ENCODE measurements at places on chromosomes 6 and 20. TPM values are rescaled to one million over a fixed set of nuclear protein-coding genes. Genes with fewer than 3 reads are reported as not detected.

Gene NOTCH4
- polyA plus RNA-seq, result 0.37 TPM

Gene BPIFA1
- not detected for polyA plus RNA-seq

Gene KHDRBS2
- polyA plus RNA-seq, result not detected

Gene UBD
- polyA plus RNA-seq, result not detected

Gene DSP
- 3.6 TPM for polyA plus RNA-seq

Gene C6orf141
- polyA plus RNA-seq, result not detected

Gene ZSCAN31
- 5.0 TPM for polyA plus RNA-seq

Gene DACT2
- polyA plus RNA-seq, result not detected

Gene ADTRP
- 0.33 TPM for polyA plus RNA-seq

Gene ZSCAN23
- 3.5 TPM for polyA plus RNA-seq

Gene GSTA3
- not detected for polyA plus RNA-seq

Gene FAM50B
- 5.5 TPM for polyA plus RNA-seq

Gene CDH22
- not detected for polyA plus RNA-seq

DNA sequence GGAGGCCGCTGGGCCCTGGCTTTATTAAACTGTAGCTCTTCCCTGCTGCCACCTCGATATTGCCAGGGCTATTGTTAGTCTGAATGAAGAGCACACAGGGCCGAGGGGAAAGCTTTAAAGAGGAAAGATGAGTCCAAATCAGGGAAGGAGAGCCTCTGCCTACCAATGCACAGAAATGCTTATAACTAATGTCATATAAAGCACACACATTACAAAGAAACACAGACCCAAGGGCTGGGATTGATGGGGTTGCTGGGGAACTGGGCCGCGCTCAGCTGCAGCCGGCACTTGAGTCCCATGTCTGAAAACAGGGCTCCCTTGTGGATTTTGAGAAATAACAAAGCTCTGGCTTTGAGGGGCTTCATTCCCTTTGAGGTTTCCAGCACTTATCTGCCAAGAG, 232.6 kb downstream of the CD83 start:
- no peak for DNase-seq

GRCh38 chr20:32909451-32909850, 50.7 kb downstream of the EFCAB8 start:
- DNase-seq, result no peak

DNA sequence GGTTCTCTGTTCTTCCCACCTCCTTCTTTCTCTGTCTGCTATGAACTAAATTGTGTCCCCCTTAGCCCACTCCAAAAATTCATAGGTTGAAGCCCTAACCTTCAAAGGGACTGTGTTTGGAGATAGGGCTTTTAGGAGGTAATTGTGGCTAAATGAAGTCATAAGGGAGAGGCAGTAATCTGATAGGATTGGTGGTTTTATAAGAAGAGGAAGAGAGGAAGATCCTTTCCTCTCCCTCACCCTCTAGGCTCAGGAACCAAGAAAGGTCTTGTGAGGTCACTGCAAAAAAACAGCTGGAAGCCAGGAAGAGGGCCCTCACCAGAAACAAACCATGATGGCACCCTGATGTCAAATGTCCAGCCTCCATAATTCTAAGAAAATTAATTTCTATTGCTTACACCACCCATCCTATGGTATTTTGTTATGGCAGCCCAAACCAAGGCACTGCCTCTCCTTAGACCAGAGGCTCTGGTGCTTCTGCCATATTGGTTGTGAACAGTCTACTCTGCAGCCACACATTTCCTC, 135.1 kb upstream of the COL21A1 start:
- no peak for DNase-seq

DNA sequence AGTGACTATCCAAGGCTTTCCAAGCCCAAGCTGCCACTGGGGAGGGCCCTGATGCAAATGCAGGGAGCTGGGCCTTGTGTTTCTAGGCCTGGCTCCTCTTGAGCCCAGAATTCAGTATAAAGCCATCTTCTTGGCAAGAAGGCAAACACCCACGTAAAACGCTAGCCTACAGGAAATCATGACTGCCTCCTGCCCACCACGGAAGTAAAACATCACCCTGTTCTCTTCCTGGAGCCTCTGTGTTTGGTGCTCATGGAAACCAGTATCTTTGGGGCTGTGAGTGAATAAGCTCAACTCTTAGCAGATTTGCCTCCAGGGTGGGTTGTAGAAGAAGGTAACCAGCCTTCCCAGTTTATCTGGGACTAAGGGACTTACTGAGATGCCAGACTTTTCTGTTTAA, 271.0 kb downstream of the ZNF217 start:
- no peak for DNase-seq

DNA sequence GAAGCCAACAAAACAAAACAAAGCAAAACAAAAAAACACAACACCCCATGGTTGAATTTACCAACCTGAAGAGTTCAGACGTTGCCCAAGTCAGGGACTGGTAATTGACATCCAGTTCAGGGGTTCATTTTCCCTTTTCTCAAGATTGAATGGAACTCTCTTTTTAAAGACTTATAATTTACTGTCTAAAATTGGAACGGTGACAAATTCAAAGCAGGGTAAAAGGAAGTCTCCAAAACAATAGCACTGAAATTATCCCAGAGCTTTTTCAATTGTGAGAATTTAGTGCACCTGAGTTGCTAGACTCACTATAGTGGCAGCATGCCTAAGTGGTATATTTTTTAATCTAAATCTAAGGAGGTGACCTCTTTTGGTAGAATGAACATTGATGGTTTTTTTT, 90.9 kb upstream of the PREP start:
- no peak for DNase-seq

DNA sequence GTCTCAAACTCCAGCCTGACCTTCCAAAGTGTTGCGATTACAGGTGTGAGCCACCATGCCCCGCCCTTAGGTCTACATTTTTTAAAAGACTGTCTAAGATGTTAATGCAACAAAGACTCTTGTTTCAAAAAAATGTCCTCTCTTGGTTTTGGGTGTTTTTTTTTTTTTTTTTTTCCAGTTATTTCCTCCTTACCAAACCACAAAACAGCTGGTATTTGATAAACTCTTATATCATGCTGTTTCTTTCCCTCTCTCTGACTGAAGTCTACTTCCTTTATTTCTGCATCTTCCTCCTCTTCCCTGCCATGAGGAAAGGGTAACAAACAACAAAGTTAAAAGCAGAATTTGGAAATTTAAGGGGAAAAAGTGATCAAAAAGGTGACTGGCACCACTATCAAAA, 21.2 kb downstream of the STK38 start:
- no peak for DNase-seq

DNA sequence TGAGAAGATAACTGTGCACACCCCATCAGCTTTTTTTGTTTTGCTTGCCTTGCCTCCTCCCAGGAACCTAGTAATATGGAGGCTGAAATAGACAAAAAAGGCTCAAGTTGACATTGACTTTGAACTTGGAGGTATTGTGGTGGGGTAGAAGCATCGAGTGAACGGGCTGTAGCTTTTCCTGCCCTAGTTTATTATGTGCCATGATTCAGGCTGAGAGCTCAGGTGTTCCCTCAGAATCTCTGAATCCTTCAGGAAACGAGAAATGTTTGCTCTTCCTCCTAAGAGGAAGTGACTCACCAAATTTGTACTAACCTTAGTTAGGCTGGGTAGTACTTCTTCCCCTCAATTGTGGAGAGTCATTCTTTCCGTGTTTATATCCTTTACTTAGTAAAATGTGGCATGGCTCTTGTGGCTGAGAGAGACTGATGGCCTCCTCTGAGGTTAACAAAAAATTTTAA, 98.8 kb downstream of the SASH1 start:
- no peak for DNase-seq

GRCh38 chr6:52752310-52752709, 11.0 kb downstream of the GSTA2 start:
- DNase-seq, result no peak

DNA sequence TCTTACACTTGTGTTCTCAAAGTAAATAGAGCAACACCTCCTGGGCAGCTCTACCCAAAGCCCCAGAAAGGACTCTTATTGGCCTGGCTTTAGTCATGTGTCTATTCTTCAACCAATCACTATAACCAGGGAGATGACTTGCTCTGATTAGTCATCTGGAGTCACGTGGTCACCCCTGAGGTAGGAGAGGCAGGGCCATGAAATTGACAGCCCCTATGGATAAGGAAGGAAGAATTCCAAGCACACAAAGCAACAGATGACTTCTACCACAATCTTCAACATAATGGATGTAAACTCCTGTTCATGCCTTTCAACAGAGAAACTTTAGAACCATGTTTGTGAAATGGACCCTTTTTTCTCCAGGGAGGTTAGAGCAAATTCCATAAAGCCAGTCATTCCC, 24.6 kb upstream of the EYA2 start:
- no peak for DNase-seq

- DNase-seq, result no peak
Measured at GRCh38 chr6:24522228-24523176, 27.7 kb downstream of the ALDH5A1 start.

DNA sequence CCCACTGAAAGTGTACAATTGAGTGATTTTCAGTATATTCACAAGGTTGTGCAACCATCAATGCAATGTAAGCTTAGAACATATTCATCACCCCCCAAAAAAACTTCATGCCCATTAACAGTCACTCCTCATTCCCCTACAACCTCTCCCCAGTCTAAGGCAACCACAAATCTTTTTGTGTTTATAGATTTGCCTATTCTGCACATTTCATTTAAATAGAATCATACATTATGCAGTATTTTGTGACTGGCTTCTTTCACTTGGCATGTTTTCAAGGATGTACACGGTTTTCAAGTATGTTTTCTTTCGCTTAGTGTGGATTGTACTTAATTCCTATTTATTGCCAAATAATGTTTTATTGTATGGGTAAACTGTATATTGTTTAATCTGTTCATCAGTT, 329.3 kb upstream of the RNF24 start:
- DNase-seq, result no peak

- DNase-seq, result no peak
Measured at GRCh38 chr6:90304308-90304707, 7.7 kb upstream of the BACH2 start.

GRCh38 chr20:17783671-17784070, 83.9 kb downstream of the BANF2 start:
- no peak for DNase-seq

DNA sequence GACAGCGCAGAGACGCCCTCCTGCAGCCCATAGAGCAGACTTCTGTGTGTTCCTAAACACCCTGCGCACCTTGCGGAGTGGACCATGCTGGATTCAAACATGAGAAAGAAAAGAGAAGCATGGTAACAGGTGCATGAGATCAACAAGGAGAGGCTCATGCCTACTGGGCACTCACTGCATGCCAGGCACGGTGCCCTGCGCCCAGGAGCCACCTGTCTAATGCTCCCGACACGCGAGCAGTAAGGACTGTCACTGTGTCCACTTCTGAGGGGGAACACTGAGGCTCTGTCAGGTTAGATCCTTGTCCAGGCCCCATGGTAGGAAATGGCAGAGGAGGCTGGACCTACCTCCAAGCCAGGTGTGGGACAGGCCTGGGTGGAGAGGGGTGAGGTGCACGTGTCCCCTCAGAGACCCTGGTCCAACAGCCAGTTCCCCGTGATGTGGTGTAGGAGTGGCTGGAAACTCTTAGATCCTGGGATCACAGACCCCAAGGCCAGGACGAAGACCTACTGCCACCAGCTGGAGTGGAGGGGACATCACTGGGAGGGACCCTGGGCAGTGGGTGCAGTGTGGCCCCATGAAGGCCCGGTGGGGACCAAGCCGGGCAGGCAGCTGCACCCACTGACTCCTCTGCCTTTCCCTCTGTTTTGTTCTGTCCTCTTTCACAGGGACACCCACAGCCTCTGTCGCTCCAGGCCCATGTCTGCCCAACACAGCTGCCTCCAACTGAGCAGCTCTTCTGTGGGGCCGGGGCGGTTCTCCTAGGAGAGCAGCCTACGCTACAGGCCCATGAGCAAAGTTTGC, 29.5 kb downstream of the ZBP1 start:
- no peak for DNase-seq

DNA sequence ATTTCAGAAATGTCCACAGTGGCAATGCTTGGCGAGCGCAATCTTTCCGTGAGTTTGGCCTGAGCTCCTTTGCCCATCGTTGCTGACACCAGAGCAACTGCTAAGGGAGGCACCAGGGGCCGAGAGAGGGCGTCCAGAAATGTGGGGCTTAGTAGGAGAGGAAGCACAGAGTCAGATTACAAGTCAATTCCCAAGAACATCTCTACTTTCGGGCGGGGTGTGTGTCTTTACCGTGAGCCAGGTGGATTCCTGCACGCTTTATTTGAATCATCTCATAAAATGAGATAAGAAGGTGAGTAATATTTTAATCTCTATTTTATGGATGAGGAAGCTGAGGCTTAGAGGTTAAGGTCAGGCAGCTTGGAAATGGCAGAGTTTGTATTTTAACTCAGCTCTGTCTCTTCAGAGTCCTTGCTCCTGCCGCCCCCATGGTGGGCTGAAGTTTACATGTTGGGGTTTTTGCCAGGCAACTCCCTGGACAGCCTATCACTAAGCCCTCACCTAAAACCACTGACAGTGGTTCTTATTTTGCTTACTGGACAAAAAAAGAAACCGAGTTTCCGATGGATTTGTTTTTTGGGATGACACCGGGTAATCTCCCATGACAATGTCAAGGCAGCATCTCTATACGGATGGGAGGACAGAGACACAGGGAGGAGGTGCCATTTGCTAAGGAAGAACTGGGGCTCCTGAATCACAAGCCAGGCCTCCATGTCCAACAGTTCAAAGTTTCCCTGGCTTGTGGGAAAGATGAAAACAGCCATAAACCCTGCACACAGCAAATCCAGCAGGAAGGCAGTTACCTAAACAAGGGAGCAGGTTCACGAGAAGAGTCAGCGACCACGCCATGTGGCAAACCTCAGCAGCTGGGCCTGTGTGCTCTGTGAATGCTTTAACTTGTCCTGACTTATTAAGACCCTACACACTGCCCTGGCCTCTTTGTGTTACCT, 112.6 kb upstream of the SLC24A3 start:
- DNase-seq, result no peak

All from AG04450 (cell line).